Right cardiac atrium (tissue), 5 donors: ENCODE measurements at places on chromosomes 12 and 14. TPM values are rescaled to one million over a fixed set of nuclear protein-coding genes. Genes with fewer than 3 reads are reported as not detected.

Gene BBOF1
- 5.5 TPM for total RNA-seq

Gene ITGA7
- 674 TPM for total RNA-seq

Gene GALNT9
- not detected for total RNA-seq

Gene YEATS4
- 15.2 TPM for total RNA-seq

DNA sequence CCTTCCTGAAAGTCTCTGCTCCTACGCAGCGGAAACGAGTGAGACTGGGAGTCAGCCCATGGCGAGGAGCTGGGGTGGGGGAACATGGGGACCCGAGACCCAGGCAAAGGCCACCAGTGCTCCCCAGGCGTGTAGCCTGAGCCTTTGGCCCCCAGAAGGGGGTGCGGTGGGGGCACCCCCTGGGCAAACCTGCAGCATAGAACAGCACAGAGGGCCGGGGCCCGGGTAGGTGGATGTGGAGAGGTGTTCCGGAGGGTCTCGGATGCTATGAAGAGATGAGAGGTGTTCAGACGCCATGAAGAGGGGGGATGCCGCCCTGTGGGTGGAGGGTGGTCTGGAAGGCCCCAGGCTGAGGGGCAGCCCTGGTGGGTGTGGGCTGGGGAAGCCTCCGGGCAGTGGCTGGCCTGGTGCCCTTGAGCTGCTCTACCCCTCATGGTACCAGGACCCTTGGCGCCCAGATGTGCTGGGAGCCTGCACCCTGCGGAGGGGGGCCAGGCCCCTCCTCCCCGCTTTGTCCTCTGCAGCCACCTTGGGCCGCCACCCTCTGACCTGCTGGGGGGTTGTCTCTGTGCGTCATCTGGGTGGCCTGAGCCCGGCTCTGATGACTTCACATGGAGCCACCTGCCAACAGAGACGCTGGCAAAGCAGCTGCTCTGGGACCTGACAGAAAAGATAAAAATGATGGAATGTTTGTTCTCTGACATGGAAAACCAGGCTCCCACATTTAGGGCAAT lies 83.4 kb downstream of the KIF26A start:
- no peak for DNase-seq

Gene PPP1R13B
- total RNA-seq = 158 TPM

Gene OAS2
- 11.2 TPM for total RNA-seq

Gene WSCD2
- 5.4 TPM for total RNA-seq

GRCh38 chr12:6450091-6450868 lies 1.6 kb upstream of the TAPBPL start:
- no peak for DNase-seq

DNA sequence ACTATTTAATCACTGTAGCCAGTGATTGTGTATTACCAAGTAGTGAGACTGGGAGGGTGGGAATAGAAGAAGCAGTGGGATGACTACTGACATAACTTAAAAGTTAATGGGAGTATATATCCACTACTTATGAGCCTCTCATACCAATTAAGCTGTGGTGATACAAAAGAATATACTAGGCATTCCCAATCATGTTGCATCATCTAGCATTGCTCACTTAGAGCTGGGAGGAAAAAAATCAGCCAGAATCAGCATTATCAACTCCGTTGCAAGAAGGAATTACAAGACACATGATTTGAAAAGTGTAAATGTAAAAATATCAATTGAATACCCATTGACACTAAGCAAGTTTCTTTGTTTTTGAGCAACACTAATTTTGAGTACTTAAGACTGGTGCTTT lies 745 bp upstream of the PPP1R36 start:
- no peak for DNase-seq
